ENCODE measurements at places on chromosomes 6 and 20.

DNA sequence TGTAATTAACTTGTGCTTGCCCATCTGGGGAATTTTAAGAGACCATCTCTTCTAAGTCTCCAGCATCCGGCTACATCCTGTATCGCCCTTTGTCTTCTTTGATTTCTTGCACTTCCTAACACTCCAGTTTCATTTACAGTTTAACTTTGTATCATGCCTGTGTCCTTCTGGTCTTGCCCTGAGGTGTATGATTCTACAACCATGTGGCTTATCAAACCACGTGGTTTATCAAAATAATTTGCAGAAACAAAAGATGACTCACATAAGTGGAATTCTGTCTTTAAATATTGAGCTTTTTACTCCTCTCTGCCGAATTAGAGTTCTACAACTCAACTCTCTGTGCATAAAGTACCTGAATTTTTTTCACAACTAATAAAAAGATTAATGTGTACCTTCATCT lies 580.7 kb downstream of the KIF16B start:
- DNase-seq: no peak

GRCh38 chr6:148793721-148794120 lies 46.9 kb downstream of the UST start:
- no peak for DNase-seq

- DNase-seq: no peak
These were observed 64.5 kb downstream of the OR2B2 start for GRCh38 chr6:27847706-27848105.

GRCh38 chr6:97669191-97670031 lies 386.4 kb upstream of the MMS22L start:
- DNase-seq: no peak

- DNase-seq: no peak
These were observed 136.3 kb upstream of the PHACTR1 start for GRCh38 chr6:12580290-12580689.

- no peak for DNase-seq
These were observed 1043.4 kb upstream of the FLRT3 start for GRCh38 chr20:15380770-15381169.

- DNase-seq: no peak
These were observed 95.0 kb upstream of the FAM184A start for GRCh38 chr6:119173249-119174084.

DNA sequence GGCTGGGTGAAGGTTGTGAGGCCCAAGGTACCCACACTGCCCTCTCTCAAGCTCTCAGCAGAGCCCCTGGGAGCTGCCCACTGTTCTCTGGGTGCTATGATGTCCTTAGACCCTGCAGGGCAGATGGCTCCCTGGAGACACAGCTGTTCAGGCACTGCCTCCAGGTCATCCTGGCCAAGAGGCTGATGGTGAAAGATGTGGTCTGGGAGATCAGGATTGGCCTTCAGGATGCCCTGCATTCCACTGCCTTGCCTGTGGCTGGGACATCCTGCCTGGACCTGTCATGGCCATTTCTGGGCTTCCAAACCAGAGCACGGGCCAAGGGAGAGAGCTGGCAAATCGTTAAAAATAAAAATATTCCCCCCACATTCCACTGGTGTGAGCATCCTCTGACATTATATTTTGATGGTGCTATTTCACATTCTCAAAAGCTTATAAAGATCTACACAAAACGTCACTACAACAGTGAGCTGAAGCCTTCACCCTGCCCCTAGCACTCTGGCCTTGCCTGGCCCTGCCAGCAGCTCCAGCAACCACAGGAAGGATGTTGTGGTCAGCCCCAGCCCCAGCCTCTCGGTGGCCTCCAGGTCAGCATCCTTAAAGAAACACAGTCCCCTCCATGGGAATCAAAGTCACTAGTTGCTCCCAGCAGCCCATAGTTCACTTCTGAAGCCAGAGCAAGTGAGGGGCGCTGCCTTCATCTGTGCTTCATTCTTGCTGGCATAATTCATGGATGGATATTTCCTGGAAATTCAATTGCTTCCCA lies 13.5 kb upstream of the KCNK16 start:
- DNase-seq: no peak

GRCh38 chr20:26208296-26209091 lies 511.8 kb upstream of the ZNF337 start:
- DNase-seq: no peak

DNA sequence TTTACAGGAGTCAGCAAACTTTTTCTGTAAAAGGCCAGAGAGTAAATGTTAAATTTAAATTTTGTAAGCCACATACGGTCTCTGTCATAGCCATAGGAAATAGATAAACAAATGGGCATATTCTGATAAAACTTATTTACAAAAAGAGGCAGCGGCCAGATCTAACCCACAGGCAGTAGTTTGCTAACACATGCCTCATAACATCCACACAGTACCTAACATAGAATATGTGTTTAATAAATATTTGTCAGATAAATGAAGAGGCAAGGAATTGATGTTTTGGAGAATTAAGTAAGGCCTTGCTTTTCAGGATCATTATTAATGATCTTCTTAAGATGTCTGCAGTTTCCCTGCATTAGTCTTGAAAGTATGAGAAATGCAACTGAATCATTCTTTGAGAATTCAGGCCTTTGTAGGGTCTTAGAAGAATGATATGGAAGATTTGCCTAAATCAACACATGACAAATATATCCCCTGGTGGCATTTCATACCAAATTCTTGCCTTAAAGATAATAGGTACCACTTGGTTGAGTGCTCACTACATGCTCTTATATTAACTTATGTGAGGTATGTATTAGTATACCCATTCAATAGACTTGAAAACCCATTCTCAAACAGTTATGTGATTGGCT lies 39.3 kb upstream of the TRAM2 start:
- DNase-seq: no peak

- no peak for DNase-seq
These were observed 384.6 kb downstream of the CDH4 start for GRCh38 chr20:61636531-61637116.

DNA sequence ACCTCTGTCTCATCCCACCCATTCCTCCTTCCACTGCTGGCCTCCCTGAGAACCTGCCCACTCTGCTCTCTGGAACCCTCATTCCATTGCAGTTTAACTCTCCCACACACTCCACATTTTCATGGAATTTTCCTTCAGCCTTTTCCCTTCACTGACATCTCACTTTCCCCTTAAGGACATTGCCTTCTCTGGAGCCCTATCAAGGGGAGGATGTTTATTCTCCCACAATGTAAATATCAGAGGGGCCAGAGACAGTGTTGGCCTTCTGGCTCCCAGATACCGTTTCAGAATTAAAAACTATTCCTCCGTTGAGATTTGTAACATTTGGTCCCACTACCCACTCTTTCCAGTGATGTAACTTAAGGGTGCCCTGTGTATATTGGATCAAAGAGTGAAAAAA lies 199.5 kb upstream of the KCNK16 start:
- no peak for DNase-seq

DNA sequence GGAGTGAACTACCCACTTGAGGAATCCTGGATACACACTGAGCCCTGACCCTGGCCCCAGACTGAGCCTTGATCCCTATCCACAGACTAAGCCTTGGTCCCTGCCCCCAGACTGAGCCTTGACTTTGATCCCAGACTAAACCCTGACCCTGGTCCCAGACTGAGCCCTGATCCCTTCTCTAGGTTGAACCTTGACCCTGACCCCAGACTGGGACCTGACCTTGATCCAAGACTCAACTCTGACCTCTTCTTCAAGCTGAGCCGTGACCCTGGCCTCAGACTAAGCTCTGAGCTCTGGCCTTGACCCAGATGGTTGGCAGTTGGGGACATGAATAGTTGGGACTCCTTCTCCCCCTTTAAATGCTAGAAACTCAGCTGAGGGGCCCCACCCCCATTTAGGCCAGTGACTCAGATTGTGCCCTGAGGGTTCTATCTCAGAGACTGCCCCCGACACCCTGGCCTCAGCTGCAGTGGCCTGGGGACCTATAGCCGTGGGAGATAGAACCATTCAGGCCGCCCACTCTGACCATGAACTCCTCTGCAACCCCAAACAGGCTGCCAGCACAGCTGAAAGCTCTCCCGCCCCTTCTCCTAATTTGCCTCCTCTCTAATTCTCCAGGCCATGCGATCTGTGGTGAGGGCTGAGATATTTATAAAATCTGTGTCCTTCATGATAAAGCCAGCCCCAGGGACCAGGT lies 84.7 kb downstream of the DLGAP4 start:
- no peak for DNase-seq

GRCh38 chr6:94254689-94255088 lies 835.3 kb upstream of the EPHA7 start:
- DNase-seq: no peak

GRCh38 chr20:8435285-8436035 lies 303.4 kb downstream of the PLCB1 start:
- DNase-seq: no peak

- DNase-seq: no peak
These were observed 171.4 kb downstream of the COL9A1 start for GRCh38 chr6:70131528-70131927.

DNA sequence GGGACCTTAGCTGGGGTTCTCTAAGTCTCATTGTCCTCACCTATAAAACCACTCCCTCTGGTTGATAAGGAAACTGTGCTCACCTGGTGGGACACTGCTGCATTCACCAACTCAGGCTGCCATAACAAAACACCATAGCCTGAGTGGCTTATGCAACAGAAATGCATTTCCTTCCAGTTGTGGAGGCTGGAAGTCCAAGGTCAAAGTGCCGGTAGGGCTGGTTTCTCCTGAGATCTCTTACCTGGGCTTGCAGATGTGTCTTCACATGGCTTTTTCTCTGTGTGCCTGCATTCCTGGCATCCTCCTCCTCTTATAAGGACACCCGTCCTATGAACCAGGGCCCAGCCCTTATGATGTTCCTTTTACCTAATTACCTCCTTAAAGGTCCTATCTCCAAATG lies 60.0 kb upstream of the SLC32A1 start:
- no peak for DNase-seq

DNA sequence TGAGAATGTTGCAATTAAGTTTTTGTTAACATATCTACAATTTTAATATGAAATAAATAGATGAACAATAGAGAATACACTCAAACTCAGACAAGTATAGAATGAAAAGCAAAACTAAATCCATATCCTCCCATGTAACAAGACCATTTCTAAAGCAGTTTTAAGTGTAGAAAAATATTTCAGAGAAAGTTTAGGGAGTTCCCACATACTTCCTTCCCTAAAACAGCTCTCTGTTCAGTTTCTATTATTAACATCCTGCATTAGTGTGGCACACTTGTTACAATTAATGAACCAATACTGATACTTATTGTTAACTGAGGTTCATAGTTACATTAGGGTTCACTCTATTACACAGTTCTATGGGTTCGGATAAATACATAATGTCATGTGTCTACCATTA lies 38.4 kb downstream of the HLA-DRB5 start:
- no peak for DNase-seq

- no peak for DNase-seq
These were observed 22.8 kb upstream of the EPM2A start for GRCh38 chr6:145758113-145758512.

DNA sequence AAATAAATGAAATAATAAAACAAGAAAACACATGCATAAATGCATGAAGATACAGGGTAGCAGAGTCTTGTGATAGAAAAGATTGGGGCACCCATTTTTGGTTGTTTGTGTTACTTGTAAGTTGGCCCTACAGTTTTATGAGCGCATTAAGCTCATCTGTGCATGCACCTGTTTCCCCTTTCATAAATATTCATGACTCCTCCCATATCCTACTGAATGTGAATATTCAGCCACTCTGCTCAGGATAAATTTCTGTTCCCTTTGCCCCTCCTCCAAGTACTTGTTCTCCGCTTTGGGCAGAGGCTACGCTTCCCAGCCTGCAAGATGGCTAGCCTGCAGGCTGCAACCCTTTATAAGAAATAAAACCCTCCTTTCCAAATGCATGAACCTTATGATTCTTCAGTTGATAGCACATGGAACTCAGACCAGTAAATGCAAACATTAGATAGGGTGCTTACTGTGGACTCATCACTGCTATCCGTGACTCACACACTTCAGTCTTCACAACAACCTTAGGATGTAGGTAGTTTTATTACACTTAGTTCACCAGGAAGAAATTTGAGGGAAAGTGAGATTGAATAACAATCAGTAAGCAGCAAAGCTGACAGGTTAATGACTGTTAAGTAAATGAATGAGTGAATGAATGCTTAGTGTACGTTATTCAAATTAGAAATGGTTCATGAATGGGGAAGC lies 15.0 kb downstream of the ALDH8A1 start:
- DNase-seq: no peak

DNA sequence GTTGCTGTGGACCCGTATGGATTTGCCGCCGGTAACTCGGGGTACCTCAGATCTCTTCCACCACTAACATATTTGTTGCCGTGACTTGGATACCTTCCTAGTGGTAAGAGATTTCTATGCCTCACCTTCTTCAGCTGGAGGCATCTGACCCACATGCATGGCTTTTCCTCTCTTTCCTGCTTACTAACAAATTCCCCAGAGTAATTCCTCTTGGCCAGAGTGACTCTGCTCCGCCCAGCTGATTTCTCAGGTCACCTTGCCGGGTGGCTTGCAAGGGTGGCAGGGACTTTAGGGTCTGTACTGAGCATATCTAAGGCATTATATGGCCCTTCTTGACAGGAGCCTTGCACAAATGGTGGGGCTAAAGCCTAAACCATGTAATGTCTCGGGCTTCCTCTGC lies 38.2 kb downstream of the FAM184A start:
- no peak for DNase-seq

GRCh38 chr20:50278377-50278683 lies 87.7 kb downstream of the CEBPB start:
- no peak for DNase-seq

DNA sequence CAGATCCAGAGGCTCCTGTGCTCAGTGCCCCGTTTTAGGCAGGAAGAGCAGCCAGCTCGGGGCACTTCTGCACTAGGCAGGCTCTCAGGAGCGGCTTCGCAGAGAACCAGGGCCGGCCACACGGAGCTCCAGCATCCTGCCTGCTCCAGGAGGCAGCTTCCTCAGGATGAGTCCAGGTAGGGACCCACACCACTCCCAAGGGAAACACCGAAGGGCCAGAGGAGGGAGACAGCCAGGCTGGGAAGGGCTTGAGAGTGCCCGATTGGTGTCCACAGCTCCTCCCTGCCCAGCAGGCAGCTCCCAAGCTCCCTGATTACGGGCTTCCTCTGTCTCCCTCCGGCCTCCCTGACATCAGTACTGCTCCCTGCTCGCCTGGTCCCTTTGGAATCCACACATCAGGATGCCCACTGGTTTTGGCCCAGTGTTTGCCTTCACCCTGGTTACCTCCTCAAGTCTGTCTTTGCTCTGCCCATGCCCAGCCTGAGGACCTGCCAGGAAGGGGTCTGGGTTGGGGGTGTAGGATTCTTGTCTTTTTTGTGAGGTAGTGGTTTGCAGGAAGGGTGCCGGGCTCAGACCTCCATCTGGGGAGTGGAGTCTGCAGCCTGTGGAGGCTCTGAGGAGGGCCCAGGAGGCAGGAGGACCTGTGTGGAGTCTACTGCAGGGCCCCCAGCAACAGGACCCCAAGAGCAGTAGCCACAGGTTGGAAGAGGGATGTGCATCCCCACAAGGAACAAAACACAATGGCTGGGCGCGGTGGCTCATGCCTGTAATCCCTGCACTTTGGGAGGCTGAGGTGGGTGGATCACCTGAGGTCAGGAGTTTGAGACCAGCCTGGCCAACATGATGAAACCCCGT lies 11.2 kb upstream of the PYGB start:
- no peak for DNase-seq

- DNase-seq: peak; percentile 53
These were observed at the start of gene GFOD1 for GRCh38 chr6:13487122-13488014. Gene GFOD1 (minus strand): TSS chr6:13487600. CDS start chr6:13486890, 710 bp downstream.

Data from NCI-H1694 (cell line).